ENCODE measurements at places on chromosomes 6 and 20.

DNA sequence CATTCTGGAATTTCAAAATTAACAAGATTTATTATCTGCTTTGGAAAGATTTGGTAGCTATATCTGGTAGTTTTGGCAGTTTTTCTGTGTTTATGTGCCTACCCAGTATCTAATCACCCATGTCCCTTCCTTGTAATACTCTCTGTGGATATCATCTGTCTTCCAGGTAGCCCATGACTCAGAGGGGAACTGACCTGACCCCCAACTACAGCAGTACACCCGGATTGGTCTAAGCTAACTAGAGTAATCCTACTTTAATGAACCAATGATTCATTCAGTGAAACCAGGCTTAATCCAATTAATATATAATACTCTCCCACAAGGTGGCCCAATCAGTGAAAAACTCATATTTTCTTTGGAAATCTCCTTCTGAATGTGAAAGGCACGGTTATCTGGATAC lies 295.3 kb upstream of the SULF2 start:
- DNase-seq, result no peak

- no peak for DNase-seq
Observed at GRCh38 chr6:142443532-142443931, 141.7 kb downstream of the ADGRG6 start.

- no peak for DNase-seq
Observed at GRCh38 chr20:61985096-61985495, 80.6 kb downstream of the TAF4 start.

DNA sequence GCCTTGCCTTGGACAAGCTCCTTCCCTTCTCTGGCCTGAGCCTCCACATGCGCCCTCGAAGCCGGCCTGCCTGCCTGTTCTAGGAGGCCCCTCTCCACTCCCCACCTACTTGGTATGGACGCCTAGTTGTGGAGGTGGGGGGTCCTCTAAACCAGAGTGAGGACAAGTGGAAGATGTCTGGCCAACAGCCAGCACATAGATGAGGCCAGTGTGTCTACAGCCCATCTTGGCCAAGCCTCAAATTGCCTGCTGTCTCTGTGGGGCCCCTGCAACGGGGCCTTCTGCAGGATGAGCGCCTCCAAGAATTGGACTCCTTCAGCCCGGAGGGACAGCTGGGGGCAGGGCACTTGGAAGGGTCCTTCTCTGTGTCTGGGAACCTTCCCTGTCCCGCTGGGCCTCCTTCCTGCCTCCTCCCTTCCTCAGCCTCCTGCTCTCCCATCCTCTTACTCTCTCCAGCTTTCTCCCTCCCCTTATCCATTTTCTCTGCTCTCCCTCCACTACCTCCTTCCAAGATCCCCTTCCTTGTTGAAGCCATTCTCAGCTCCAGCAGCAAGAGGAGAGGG lies 1.6 kb downstream of the MDFI start:
- DNase-seq, result no peak

Measured in CD14-positive monocyte (primary cell).